Activated naive CD4-positive, alpha-beta T cell treated with anti-CD3 and anti-CD28 coated beads for 36 hours (primary cell): ENCODE measurements at places on chromosomes 7 and 10.

DNA sequence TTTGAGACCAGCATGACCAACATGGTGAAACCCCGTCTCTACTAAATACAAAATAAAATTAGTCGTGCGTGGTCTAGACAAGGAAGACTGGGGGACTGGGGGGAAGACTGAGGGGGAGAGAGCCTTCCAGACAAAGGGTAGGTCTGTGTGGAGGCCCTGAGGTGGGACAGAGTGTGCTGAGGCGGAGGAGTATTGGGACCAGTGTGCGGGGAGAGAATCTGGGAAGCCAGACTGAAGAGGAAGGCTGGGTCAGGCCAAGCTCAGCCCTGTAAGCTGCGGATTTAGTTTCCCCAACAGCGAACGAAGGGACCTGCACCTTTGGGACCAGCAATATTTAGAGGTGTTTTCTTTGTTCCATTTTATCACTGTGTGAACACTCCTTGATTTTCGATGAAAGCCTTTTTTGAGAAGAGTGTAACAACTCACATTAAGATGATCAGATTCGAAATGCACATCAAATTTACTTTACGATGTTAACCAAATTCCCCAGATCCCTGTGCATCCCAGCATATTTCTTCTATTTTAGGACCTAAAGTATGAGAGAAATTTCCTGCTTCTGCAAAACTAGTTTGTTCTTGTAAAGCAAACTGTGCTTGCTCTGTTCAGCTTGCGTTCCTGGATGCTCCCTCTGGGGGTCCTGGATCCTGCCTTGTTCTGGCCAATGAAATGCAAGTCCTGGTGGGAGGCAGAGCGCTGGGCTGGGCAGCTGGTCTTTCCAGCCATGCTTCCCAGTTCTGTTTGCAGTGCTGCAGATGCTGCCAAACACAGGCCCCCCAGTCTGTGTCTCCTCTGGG lies 39.4 kb downstream of the PLAU start:
- no peaks in the 10 kb centered on the region for H3K36me3 ChIP-seq
- H3K27ac ChIP-seq, result no peak overlapping the region
- no peaks in the 10 kb centered on the region for H3K27me3 ChIP-seq
- peaks cover 10% of the 10 kb centered on the region for H3K4me1 ChIP-seq

GRCh38 chr10:63605197-63605967 lies 84.2 kb downstream of the REEP3 start:
- H3K27me3 ChIP-seq, result no peaks in the 10 kb centered on the region
- no peak for DNase-seq
- peaks cover 7% of the 10 kb centered on the region for H3K36me3 ChIP-seq

DNA sequence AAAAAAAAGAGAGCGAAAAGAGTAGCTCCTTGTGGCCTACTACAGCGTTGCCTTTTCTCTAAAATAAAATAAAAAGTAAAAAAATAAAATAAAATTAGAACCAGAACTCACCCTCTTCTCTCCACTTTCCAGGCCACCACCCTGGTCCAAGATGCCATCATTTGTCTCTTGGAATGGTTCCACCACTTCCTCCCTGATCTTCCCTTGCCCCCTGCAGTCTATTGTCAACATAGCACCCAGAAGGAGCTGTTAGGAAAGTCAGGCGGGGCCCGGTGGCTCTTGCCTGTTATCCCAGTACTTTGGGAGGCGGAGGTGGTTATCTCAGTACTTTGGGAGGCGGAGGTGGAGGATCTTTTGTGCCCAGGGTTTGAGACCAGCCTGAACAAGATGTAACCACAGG lies 7.6 kb upstream of the GRID2IP start:
- H3K36me3 ChIP-seq, result no peaks in the 10 kb centered on the region
- peaks cover 7% of the 10 kb centered on the region for H3K4me1 ChIP-seq
- H3K27me3 ChIP-seq, result no peaks in the 10 kb centered on the region
- DNase-seq, result peak; percentile 55

DNA sequence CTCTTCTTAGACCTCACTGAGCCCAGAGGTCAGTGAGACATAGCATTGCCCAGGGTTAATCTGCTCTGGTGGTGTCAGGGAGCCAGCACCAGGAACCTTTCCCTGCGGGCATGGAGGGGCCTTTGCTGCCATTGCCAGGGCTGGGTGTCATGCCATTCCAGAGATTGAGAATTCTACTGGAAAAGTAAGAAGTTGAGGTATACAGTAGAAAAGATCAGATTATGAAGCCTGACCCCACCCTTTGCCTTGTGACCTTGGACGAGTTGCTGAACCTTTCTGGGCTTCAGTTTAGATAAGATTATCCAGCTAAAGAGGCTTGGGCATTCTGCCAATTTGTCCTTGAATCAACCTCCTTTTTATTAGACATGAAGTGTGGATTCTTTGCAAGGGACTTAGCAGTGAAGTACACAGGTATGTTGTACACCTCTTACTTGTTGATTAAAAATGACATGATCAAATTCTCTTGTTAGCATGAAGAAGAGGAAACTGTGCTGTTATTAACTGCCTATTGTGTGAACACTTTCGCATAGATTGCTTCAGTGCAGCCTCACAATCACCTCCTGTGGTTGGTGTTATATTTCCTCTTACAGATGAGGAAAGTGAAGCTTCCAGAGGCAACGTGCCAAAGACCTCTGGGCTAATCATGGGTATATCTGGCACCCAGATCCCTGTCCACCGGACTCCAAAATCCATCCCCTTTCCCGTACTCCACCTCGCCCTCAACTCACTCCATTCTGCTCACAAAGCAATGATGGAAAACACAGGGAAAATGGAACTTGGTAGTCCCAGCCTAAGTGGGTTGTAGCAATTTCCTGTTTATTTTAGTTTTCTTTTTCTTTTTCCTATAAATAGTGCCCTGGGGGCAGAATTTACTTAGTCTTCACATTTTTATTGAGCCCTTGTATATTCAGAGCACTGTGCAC lies 151.3 kb downstream of the CAMK1D start:
- no peaks in the 10 kb centered on the region for H3K27me3 ChIP-seq
- H3K4me1 ChIP-seq, result peaks cover 38% of the 10 kb centered on the region
- no peak overlapping the region for H3K27ac ChIP-seq
- no peak overlapping the region for H3K4me3 ChIP-seq

DNA sequence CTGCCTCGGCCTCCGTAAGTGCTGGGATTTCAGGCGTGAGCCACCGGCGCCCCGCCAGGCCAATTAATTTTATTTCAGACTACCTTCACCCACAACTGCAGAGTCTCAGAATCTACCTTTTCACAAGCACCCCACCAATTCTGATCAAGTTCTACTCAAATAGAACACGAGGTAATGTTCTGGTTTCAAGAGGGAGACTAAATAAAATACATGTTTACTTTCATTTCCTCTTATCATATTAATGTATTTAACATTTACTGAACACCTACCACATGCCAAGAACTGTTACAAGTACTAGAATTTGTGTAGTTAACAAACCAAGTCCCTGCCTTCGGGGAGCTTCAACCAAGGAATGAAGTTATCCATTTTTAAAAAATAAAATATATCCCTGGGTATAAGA lies 25.5 kb upstream of the RGS10 start:
- no peak overlapping the region for H3K4me3 ChIP-seq
- peaks cover 6% of the 10 kb centered on the region for H3K36me3 ChIP-seq
- H3K27me3 ChIP-seq, result no peaks in the 10 kb centered on the region
- no peak for DNase-seq
- H3K4me1 ChIP-seq, result no peaks in the 10 kb centered on the region
- no peak overlapping the region for H3K27ac ChIP-seq

DNA sequence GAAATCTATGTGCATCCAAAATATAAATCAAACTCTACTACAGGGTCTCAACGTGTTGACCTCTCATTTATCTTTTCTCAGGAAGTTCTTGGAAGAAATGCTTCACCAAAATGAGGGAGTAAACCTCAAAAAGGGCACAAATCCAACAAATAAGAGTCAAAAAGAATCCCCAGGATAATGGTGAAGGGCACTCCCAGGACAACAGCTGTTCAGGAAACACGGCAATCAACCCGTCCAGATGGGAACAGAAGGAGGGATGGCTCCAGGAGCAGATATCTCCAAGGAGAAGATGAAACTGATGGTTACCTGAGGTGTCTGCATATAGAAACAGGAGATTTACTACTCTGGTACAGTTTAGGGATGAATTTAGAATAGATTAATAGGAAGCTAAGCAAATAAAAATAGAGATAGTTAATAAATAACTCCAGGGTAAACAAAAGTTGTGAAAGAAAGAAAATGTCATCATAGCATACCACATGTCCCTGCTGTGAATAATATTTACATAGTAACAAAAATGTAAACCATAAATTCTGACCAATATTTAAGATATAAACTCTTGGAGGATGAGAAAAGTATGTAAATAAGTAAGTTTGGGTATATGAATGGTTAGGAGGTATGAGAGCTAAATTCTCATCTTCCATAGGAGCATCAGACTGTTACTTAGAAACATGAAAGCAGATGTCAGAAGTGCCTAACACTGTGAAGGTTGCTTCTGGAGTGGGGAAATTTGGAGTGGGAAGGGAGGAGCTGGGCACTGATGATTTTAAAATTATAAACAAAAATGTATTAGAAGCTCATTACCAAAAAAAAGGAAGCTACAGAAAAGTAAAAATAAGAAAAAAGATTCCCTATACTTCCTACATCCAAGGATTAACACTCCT lies 237.5 kb upstream of the HPS1 start:
- H3K4me1 ChIP-seq, result no peaks in the 10 kb centered on the region
- H3K27me3 ChIP-seq, result peaks cover 10% of the 10 kb centered on the region
- no peak overlapping the region for H3K27ac ChIP-seq
- DNase-seq, result no peak
- H3K36me3 ChIP-seq, result peaks cover 2% of the 10 kb centered on the region
